Motor neuron (in vitro differentiated cells): ENCODE measurements at places on chromosomes 7 and 10. TPM values are rescaled to one million over a fixed set of nuclear protein-coding genes. Genes with fewer than 3 reads are reported as not detected.

Gene MEPCE
- 48.3 and 48.5 TPM in 2 replicates for total RNA-seq

Gene PITRM1
- 47.2 and 48.5 TPM in 2 replicates for total RNA-seq

Gene HABP2
- 0.20 TPM in 1 of 2 replicates, not detected in the other for total RNA-seq

Gene MEOX2
- total RNA-seq = 0.77 and 1.3 TPM in 2 replicates

Gene CRYGN
- 2.4 TPM in 1 of 2 replicates, not detected in the other for total RNA-seq

Gene AKR1C8
- not detected in 2 replicates for total RNA-seq

Gene THSD7A
- total RNA-seq = 20.8 and 24.7 TPM in 2 replicates
